T-cell (primary cell): ENCODE measurements at places on chromosomes 6 and 20.

DNA sequence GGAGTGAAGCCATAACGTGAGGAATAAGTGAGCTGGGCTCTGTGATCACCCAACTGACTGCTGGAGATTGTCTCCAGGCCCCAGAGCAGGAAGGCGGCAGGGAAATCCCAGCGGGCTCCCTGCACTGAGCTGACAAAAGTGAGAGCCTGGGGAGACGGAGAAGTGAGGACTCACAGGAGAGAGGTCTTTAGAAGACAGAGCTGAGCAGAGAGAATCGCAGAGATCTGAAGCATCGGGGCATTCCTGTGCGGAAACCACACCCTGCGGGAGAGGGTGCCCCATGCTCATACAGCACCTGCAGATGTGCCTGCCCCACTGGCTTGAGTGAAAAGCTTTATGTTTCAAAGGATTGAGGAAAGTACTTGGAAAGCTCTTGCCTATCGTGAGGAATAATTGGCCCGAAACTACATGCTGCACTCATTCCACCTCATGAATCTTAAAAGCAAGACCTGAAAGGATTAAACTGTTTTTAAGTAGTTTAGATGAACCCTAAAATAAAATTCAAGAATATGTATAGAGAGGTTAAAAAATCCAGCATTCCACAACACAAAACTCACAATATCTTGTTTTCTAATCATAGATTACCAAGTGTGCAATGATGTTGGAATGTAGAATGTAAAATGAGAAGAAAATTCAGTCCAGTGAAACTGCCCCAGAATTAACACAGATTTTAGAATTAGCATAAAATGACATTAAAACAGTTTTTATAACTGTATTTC is 17.7 kb upstream of the THBS2 start:
- DNase-seq = no peak

DNA sequence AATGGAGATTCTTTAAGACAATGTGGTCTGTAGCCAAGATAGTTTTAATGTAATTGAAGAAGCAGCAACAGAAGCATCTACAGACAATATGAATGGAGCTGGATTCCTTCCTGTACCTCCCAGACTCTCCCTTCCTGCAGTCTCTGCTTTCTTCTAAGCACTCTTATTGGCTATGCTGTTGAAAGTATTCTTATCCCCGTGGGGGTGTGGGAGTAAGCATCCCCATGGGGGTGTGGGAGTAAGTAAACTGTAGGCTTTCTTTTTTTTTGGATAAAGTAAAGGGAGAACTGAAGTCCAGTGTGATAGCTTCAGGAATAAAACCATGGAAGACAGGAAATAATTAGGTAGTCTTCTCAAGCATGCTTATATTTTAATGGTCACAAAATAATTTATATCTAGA is 4.1 kb downstream of the PKIB start:
- no peak for DNase-seq

GRCh38 chr20:63145156-63145555 is 70.8 kb downstream of the YTHDF1 start:
- DNase-seq = no peak

DNA sequence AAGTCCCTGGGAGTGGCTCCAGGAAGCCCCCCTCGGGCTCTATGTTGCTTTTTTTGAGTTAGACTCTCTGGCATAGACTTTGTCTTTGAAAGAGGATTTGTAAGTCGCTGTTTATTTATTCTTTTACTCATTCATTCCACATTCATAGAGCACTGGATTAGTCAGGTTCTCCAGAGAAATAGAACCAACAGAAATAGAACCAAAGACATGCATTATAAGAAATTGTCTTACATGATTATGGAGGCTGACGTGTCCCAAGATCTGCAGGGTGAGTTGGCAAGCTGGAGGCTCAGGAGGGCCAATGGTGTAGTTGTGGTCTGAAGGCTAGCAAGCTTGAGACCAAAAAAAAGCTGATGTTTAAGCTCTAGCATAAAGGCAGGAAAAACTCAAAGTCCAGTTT is 98.3 kb upstream of the CHD6 start:
- DNase-seq = no peak

DNA sequence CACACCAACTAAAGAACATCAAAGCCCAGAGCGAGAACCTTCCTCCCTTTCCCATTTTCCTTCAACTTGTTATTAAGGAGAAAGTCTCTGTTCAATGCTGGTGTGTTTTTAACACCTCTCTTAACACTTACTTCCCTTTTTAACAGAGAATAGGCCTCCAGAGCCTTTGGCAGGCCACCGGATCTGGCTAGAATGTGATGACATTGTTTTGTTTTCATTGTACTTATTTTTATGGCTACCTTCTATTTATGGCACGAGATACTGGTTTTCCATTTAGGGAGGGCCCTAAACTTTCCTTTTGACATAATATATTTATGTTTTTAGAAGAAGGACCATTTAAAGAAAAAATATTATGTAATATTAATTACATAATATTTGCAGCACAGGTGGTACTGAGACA is 21.6 kb downstream of the TCF15 start:
- no peak for DNase-seq

- DNase-seq = no peak
Observed at GRCh38 chr6:44806656-44807055, 419.1 kb downstream of the CDC5L start.

GRCh38 chr6:166540631-166541331 is 45.7 kb downstream of the RAMACL start:
- peak; percentile 55 for DNase-seq

GRCh38 chr6:88378639-88379038 is 212.5 kb upstream of the CNR1 start:
- DNase-seq = no peak

GRCh38 chr20:12511499-12511898 is 497.3 kb upstream of the SPTLC3 start:
- DNase-seq = no peak

DNA sequence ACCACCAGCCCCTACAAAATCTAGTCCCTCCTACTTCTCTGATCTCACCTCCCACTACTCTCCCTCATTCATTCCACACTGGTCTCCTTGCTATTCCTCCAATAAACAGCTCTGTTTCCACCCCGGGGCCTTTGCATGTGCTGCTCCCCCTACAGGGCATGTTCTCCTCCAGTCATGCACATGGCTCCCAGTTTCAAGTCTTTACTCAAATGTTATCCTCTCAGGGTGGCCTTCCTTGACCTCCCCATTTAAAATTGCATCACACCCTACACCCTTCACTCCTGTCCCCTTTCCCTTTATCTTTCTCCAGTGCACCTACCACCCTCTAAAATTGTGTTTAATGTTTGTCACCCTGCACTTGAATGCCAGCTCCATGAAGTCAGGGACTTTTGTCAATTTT is 174.5 kb downstream of the MRPL14 start:
- no peak for DNase-seq

DNA sequence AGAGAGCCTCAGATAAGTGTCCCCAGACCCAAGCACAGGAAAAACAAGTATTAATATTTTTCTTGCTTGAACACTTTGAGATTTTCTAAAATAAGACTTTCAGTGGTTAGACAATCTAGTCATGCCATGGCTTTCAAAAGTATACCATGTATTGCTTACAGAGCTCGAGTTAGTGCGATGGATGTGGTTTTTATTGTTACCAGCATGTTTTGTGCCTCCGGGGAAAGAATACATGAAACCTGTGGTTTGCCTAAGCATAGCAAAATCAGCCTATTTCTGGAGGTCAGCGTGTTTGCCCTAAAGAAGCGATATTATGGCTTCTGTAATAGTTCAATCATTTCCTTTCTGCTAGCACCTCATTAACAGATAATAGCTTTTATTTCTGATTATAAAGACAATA is 21.6 kb downstream of the RIN2 start:
- DNase-seq = no peak

DNA sequence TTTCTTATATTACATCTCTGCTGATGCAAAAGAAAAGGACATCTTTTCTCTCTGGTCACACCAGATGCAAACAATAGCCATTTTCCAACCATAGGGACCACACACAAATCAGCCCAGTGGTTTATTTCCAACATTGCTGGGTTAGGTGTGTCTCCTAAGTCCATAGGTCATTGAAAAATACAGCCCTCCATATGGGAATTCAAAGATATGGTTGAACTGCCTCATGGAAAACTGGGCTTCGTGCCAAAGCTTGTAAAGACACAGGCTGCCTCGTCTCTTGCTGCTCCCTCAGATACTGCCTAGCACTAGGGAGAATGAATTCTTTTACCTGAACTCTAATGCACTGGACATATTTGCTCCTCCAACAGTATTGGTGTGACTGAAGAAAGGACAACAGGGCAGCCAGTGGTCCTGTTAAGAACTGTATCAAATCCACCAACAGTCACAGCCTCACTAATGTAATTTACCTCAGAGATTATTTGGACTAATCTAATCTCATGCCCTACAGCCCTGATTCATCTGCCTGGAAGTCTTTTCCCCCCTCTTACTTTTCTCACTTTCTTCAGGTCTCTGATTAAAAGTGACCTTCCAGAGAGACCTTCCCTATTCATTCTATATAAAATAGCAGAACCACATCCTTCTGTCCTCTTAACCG is 48.3 kb upstream of the TBC1D32 start:
- DNase-seq = no peak

DNA sequence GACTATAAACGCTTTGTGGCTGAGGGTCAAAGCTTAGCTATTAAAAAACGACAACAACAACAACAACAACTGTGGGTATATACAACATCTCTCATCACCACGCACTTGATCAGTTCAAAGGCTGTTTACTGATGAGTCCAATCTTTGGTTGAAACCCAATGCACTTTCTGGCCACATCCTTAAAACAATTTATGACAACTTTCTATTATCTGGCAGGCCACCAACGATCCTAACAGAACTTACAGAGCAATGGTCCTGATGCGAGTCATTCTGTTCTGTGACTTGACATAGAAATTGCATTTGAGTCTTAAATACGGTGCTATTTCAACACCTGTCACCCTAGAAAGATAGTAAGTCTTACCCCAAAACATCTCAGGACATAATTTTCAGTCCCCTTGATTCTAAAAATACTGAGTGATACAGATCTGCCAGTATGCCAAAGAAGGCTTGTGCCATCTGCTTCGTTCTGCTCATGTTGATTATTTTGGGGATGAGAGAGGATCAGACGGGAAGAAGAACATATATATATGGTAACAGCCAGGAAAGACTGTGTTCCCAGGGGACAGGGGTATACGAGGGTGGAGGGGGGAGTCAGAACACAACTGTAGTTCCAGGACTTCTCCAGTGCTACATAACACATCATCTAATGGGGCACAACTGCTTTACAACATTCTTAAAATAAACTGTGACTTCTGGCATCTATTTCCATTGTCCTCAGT is 55.8 kb downstream of the PLAGL1 start:
- no peak for DNase-seq

DNA sequence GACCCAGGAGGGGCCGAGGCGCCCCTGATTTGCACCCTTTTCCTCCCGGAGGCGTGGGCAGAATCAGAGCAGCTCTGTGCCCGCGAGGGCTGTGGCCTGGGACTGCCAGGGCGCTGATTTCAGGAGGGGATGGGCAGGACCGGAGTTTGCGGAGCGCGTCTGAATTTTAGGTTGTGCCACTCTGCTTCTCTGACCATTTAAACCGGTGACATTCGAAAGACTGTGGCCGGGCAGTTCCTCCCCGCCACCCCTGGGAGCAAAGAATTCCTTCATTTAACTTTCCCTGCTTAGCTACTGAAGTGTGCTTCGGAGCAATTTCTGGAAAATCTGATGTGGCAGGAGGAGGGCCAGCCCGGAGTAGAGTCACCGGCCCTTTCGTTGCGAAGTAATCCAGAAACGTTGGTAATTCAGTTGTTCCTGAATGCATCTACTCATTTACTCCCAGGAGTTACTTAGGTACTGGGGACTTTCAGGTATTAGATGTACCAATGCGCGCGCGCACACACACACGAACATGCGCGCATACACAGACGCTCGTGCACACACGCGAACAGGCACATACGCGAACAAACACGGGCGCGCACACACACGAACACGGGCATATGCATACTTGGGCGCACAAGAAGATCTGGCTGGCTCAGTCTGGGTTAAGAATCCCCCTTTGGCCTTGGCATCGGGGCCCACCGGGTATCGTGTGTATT is 568 bp downstream of the CCDC170 start:
- DNase-seq = no peak

- DNase-seq = no peak
Observed at GRCh38 chr6:22102671-22103070, 194.2 kb downstream of the PRL start.

DNA sequence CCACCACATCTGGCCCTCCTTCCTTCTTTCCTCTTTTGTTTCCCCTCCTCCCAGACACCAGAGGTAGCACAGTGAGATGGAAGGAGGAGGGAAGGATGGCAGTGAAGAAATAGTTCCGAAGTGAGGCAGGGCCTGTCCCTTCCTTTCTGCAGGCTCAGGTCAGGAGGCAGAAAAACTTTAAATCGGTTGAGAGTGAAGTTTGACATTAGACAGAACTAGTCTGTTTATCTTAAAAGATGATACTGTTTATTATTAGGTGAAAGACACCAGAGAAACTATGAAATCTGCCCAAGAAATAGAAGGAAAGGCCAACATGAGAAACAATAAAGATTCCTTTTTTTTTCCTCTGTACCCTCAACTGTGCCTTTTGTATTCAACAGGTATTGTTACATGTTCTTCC is 670.3 kb downstream of the UTRN start:
- no peak for DNase-seq

DNA sequence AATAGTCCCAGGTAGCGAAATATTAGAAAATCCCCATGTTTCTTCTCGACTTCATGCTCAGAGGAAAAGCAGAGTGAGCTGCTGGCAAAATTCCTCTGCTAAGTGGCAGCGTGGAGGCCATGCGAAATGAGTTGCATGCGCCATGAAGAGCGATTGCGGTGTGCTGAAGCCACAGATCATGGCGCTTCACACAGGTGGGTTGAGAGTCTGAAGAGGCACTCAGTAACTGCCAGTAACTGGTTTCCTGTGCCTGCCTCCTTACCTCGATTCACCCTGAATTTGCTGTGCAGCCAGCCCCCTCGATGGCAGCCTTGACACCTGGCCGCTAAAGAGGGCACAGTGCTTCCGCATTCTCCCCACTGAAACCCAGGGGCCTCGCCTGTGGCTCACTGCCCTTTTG is 301.5 kb downstream of the NRN1 start:
- DNase-seq = no peak

DNA sequence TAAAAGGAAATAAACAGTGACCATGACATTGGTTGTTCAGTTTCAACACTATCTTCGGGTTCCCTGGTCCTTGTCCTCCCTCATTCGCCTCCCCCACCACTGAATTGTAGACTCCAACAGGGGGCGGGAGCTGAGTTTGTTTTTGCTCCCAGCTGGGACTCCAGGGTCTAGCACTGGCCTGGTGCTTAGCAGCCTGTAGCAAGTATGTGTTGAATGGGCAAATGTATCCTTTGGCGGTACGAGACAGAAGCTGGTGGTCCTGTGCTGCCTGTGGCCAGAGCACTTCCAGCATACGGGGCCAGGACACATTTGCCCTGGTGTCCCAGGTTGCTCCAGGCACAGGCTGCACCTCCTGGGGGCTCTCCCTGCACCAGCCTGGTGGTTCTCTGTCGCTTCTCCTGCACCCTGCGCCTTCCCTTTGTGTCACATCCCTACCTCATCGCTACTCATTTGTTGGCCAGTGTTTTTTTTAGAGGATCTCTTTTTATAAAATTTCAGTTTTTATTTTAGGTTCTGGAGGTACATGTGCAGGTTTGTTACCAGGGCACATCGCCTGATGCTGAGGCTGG is 40.1 kb downstream of the PHACTR3 start:
- no peak for DNase-seq
